ENCODE measurements at places on chromosomes 11 and 22.

- DNase-seq = no peak
Measured at GRCh38 chr22:38335077-38335476, 17.8 kb upstream of the CSNK1E start.

GRCh38 chr11:65445604-65446445 lies 23.2 kb downstream of the NEAT1 start:
- DNase-seq = no peak

DNA sequence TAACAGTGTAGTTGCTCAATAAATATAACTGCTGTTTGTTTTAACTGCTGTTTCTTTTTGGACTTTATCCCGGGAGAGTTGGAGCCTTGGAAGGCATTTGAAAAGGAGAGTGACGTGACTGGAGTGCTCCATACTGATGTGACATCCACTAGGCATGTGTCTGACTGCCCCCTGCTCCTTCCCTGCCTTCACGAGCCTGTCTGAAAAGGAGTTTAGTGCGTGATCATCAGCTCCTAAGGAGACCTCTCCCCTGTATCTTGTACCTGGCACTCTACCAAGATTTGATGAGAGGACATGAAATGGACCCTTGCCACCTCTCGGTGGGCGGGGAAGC lies 22.9 kb downstream of the ZBTB16 start:
- DNase-seq = no peak

DNA sequence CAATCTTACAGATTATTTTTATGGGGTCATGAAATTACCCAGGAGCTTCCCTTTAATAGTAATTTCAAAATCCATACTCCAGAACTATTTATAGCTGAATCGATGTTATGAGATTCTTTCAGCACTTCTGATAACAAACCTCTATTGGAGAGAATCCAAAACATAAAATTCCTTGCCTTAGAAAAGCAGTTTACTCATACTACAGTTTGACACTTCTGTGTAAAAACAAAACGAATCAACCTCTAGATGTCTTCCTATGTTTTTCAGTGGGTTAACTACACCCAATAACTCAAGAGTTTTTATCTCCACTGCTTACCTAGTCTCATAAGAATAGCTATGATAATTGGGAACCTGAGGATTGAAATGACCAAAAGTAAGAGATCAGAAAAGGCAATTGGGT lies 35.6 kb downstream of the KIF18A start:
- DNase-seq = no peak

GRCh38 chr11:57815877-57816276 lies 54.3 kb downstream of the CTNND1 start:
- DNase-seq = no peak

DNA sequence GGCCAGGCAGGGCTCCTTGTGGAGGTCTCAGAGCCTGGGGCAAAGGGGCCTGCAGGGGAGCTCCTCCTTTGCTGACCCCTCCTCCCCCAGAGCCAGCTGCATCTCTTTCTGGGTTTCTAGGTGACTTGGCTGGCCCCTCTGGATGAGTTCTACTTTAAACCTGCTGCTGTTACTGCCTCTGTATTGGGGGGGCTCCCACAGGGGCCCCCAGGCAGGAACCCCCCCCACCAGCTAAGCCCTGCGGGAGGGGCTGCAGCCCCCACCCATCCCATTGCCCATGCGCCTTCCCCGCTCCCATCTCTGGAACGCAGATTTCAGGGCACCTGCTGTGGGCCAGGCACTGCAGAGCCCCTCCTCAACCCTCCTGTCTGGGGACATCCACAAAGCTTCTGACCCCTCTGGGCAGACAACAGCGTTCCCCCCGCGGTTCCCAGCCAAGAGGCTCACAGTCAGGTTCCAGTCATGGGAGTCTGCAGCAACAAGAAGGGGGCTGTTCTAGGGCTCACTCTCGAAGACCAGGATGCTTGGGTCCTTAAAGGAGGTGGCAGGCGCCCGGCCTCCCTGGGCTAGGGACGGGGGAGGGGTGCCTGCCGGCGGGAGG lies 815 bp upstream of the PLCB3 start:
- no peak for DNase-seq

GRCh38 chr11:123122852-123123251 lies 60.9 kb upstream of the HSPA8 start:
- no peak for DNase-seq

DNA sequence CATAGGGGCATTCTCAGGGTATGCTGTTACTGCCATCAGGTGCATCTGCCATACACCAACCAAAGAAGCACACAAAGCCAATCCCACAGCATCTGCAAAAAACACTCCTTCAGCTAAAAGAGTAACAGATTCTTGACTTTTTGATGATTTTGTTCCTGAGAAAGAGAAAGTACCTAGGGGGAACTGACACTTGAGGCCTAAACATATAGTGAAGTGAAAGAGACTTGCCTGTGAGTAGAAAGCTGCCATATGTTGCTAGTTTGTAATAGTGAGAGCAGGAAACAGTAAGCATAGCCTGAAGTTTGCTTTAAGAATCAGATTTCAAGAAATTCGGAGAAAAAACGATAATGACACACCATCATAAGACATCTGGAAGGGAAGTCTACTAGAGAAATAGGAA lies 97.9 kb upstream of the CTSC start:
- no peak for DNase-seq

- no peak for DNase-seq
Measured at GRCh38 chr11:109155291-109155690, 266.7 kb upstream of the C11orf87 start.

DNA sequence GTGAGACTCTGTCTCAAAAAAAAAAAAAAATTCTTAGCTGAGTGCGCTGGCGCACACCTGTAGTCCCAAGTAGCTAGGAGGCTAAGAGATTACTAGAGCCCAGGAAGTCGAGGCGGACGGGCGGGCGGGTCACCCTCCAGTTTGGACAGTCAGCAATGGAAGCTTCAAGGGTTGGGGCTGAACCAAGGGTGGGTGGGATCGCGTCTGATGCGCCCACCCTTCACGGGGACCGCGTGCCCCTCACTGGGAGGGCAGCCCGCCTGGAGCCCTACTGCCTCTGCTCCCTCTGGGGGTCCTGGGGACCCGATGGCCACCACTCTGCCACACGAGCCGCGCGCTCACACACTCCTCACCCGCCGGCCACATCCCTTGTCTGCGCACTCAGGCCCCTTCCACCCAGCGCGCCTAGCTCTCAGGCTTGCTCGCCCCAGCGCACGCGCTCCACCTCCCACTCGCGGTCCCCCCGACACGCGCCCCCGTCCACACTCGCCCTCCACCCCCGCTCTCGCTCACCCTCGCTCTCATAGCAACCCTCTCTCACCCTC lies 494 bp downstream of the CHID1 start:
- DNase-seq = no peak

DNA sequence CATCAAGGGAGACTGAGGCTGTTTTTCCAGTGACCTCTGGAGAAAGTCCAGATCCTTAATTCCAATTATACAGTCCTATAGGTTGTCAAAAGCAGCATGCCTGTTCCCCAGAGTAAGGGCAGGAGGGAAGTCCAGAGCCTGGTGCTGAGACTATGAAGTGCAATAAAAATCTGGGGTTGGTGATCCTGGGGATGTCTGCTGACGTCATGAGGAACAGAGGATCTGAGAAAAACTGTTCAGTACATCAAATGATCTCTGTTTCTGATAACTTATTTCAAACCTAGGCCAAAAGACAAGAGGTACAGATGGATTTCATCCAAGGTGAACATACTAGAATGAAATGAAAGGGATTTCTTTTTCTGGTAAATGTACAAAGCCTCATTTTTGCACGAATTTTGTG lies 12.1 kb downstream of the OR5W2 start:
- no peak for DNase-seq

GRCh38 chr11:74171997-74172396 lies 908 bp downstream of the PPME1 start:
- no peak for DNase-seq

GRCh38 chr22:47357493-47357892 lies 595.0 kb downstream of the TBC1D22A start:
- no peak for DNase-seq

DNA sequence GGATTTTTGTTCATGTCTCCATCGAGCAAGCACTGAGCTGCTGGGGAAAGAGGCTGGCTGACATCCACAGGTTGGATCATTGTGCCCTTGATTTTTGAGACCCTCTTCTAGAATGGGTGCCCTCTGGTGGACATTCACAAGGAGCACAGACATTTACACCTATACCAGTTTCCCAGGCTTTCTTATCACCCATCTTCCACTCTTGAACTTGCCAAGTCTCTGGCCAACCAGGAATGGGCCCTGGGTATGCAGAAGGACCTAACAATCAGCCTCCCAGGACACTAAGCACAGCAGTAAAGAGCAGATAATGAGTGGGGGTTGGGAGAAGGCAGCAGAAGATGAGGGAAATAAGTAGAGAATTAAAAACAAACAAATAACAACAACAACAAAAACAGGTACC lies 5.7 kb upstream of the INTS4 start:
- DNase-seq = peak; percentile 23

- no peak for DNase-seq
Measured at GRCh38 chr11:31955838-31956237, 135.0 kb upstream of the RCN1 start.

DNA sequence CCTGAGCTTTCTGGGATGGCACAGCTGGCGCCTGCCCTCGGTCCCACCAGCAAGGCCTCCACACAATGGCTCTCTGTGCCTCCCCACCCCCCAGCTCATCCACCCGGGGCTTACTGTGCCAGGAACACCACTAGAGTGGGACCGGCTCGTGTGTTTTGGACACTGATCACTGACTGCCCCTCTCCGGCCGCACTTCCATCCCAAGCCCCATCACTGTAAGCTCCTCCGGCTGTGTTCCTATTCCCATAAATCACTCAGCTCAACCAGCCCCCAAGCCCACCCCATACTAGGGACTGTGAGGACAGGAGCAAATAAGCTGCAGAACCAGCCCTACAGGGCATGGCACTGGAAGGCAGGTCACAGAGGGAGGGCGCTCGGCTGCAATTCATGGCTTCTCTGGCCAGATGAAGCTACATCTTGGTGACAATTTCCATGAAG lies 7.3 kb downstream of the APBB1 start:
- DNase-seq = no peak

GRCh38 chr22:26656891-26657851 lies at the start of gene MIAT:
TSS of gene MIAT (plus strand) at chr22:26657588.
- DNase-seq = peak; percentile 51

GRCh38 chr11:133964356-133964755 lies 7.6 kb upstream of the IGSF9B start:
- DNase-seq = no peak

DNA sequence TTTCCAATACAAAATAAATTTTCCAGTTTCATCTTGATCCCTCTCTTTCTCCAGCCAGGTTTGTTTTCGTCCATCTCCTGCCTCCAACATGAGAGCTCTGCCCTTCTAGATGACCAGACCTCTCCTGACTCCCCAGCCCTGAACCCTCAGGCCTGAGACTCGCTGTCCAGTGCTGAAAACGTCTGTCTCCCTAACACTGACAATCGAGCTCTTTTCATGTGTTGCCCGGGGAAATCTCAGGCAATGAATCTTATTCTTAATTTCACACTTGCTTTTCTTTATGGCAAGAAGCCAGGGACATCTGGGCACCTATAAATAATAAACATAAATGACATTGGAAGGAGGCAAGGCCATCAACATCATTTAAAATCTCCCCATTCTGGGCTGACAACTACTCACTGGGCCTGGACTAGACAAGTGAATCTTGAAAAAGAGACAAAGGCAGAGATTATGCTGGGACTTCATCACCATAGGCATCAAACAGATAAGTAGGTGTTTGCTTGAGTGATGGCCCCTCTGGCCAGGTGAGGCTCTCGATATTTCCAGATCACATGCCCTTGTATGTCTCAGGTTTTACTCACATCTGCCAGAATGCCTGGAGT lies 274.5 kb upstream of the B3GAT1 start:
- DNase-seq = no peak

DNA sequence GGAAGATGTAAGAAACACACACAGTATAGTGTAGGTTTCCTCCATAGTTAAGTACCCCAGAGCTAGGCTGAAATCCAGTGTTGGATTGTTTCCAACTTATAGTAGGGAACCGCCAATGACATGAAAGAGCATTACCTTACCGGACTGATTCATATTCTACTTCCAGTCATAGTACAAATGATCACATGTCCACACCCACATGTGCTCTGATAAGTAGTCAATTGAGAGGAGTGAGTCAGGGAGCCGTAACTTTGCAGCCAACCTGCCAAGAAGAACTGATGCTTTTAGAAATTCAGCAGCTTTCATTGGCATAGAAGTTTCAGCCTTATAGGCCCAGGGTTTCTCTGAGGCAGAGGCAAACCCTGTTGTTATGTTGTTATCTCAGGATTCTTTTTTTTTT lies 240.6 kb downstream of the ETS1 start:
- DNase-seq = no peak

DNA sequence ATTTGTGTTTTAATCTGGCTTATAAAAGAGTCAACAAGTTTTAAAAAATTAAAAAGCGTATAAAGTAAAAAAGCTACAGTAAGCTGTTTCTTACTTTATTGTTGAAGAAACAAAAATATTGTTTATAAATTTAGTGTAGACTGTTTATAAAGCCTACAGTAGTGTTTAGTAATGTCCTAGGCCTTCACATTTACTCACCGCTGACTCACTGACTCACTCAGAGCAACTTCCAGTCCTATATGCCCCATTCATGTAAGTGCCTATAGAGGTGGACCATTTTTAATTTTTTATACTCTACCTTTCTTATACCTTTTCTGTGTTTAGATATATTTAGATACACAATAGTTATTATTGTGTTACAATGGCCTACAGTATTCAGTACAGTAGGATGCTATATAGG lies 12.2 kb downstream of the MPPED2 start:
- DNase-seq = no peak

- DNase-seq = no peak
Measured at GRCh38 chr11:133984828-133985227, 28.1 kb upstream of the IGSF9B start.

GRCh38 chr11:14676068-14676467 lies 32.5 kb downstream of the PDE3B start:
- no peak for DNase-seq

GRCh38 chr22:30863081-30863833 lies 105.3 kb downstream of the MORC2 start:
- no peak for DNase-seq

DNA sequence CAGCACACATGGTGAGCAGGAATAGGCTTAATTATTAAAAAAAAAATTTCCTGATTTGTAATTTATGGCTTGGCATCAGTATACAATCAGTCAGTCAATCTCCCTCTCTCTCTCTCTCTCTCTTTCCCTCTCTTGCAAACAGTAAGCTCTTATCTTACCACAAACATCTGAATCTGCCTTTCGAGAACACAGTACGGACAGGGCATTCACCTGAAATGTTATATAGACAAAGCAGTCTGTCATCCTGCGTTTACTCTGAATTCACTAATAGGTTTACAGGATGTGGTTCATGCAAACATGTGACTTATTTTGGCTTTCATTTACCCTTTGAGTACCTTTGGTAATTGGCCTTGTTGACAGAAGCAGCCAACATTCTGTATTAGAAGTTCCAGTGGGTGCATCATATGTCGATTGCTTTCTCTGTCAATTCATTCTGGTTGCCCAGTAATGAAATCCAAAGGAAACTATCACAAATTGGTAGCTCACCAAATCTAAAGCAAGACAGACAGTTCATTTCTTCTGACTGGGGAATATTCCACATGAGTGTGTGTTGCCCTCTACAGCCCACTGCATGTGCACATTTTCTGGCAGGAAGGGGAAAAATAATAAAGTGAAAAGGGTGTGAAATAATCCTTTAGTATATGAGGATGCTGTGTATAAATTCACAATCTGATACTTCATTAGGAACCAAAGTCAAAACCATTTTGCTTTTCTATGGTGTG lies 1058.2 kb downstream of the LRRC4C start:
- no peak for DNase-seq
